ENCODE measurements at places on chromosomes 3 and 15.

DNA sequence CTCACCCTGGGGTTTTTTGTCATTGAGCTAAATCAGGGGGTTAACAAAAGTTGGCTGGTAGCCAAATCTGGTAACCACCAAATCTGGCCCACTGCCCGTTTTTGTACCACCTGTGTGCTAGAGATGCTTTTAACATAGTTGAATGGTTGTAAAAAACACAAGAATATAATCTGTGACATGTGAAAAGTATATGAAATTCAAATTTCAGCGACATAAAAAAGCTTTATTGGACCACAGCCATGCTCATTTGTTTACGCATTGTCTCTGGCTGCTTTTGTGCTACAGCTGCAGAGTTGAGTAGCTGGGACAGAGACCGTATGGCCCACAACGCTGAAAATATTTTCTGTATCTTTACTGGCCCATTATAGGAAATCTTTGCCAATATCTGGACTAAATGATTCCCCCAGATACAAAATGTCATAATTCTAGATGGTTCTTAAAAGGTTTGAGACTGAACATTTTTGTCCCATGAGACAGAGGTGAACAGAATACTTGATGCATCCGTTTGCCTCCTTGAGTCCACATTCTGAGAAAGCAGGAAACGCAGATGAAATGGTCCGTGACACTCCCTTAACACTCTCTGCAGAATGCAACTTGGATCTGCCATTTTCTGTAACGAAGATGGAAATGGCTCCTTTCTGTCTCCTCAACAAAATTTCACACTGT, 120.9 kb upstream of the PDZRN3 start:
- DNase-seq = no peak

GRCh38 chr3:17573396-17573795, 169.0 kb downstream of the TBC1D5 start:
- DNase-seq = no peak

DNA sequence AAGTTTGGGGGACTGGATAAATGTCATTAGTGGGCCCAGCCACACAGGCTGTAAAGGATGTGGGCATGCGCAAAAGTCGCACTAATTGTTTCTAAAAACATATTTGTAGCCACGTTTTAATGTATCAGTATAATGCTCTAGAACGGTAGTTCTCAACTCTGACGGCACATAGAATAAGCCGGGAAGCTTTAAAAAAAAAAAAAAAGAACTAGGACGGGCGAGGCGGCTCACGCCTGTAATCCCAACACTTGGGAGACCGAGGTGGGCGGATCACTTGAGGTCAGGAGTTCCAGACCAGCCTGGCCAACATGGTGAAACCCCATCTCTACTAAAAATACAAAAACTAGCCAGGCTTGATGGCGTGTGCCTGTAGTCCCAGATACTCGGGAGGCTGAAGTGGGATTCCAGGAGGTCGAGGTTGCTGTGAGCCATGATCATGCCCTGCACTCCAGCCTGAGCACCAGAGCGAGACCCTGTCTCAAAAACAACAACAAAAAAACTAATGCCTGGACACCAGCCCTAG, 618 bp upstream of the MON1A start:
- no peak for DNase-seq

DNA sequence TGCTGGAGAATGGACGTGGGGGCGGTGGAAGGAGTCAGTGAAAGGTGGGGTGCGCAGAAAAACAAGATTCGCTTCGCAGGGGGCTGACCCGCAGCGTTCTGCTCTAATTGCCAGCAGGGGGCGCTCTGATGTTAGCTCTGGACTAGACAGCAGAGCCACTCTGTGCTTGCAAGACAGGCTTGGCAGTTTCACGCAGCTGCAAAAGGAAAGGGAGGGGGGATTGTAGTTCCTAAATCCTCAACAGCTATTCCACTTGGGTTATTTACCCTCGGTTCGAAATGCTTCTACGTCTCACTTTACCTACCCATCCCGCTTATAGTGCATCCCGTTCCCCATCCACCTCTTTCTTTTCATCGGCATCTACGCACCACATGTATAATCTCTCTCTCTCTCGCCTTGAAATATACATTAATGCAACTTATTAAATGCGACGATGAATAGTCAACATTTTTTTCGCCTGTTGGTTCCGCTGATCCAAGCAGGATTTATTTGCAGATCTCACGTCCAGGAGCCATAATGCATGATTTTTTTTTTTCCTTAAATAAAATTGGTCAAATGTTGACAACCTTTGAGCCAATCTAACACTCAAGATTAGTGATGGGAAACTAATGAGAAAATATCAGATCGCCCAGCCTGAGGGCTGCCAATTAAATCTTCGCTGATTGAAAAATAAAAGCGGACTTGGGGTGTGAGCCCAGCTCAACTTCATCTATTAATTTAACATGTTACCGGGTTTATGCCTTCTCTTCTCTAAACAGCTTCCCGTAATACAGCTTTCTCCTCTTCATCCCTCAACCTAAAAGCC, 216.4 kb downstream of the MEIS2 start:
- DNase-seq = no peak

DNA sequence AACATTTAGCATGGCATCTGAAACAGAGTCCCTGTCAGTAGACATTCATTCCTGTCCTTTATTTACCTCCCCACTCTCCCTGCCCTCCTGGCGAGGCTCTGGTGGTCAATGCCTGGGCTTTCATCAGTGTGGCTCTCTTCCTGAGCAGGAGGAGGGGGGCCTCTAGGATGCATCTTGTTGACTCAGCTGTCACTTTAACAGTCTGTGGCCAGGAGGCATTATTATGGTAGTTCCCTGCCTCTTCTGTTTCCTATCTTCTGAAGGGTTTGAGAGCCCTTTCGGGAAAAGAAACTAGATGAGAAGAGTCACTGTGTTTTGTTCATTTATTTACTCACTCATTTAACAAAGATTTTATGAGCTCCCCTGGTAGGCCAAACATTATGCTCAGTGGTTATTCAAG, 2.4 kb upstream of the PPP1R14D start:
- no peak for DNase-seq

GRCh38 chr3:184524981-184525336, 36.6 kb upstream of the EPHB3 start:
- DNase-seq = no peak

DNA sequence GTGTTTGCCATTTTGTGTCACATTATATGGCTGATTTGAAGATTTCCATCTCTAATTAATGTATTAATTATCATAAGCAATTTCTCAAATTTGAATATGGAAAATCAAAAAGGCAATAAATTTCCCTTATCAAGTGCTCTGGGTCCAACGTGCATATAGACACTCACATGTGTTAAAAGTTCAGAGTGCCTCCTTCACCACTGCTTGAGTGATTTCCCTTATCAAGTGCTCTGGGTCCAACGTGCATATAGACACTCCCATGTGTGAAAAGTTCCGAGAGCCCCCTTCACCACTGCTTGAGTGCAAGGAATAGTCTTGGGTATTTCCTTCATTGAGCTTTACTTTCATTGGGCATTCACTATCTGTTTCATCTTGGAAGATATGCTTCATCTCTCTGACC, 421.0 kb upstream of the ZNF717 start:
- no peak for DNase-seq

DNA sequence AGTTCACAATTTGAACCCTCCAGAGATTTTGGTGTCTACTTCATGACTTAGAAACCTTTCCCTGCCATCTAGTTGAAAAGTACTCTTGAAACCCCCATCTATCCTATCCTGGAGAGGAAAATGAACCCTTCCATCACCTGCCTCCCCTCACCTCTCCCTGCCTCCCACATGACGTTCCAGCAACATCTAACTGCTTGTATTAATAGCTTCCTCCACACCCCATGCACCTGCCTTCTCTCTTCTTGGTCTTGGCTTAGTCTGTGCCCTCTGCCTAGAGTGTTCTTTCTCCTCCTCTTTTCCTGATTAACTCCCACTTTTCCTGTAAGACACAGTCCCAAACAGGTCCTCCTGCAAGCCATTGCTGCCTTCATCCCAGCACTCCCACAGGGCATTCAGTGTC, 107.8 kb downstream of the LIPC start:
- no peak for DNase-seq

All from iPS DF 19.7 (cell line).